Activated gamma-delta T cell treated with anti-CD3 and anti-CD28 coated beads, Interleukin-2, amount 50 U/mL, for 16 hours (primary cell): ENCODE measurements at places on chromosomes 13 and 19.

- no peak for DNase-seq
Observed at GRCh38 chr13:22665506-22665905, 515.3 kb upstream of the SGCG start.

GRCh38 chr19:5392486-5392885, 51.9 kb upstream of the PTPRS start:
- no peak for DNase-seq

- no peak for DNase-seq
Observed at GRCh38 chr13:71609271-71609670, 257.7 kb downstream of the DACH1 start.

- DNase-seq: no peak
Observed at GRCh38 chr19:7682175-7682855, 1.7 kb downstream of the TRAPPC5 start.

DNA sequence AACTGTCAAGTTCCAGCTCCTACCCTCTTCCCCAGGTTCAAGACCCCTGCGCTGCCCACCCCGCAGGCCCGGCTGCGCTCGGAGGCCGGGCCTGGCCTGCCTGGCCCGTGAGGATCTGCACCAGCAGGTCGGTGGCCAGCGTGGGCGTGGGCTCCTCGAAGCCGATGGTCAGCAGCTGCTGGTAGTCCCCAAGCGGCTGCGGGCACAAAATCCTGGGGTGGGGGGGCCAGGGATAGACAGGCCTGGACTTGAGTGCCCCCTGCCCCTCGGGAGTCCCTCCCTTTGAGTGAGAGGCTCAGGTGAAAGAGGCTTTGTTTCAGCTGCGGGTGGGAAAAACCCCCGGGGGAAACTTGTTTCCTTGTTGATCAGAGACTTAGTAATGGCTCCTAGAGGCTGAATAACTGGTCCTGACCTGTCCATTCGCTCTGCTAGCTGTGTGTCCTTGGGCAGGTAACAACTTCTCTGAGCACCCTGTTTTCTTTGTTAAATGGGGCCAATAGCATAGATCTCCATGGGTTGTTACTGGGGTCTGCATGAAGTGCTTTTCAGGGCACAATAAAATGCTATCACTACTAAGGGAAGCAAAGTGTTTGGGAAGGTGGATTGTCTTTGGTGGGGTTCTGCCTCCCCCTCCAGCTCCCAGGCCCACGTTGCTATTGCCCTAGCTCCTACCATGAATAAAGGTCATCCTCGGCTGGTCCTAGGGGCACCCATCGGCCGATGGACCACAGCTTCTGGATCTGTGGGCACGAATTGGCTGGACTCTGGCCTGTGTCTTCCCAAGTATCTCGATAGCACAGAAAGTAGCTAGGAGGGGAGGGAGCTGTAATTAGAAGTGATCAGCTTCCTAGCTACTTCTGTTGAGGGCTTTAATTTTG, 3.5 kb downstream of the C19orf67 start:
- DNase-seq: no peak

- DNase-seq: no peak
Observed at GRCh38 chr13:99610702-99611289, 109.5 kb downstream of the TM9SF2 start.

DNA sequence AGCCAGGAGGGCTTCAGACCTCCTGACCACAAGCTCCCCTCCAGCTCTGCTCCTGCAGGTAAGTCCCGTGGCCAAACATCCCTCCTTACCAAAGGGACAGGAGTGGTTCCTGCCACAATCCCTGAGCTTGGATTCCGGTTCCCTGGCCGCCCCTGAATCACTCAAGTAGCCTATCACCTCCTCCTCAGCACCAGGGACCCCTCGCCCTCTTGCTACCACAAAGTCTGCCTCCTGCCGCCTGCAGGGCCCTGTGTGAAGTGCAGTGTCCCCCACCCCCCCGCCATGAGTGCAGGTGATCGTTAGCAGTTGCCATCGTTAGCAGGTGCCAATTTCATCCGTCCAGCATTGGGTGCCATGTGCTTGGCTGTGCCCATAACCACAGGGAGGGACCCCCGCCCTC, 40.8 kb upstream of the RANBP3 start:
- DNase-seq: no peak

- DNase-seq: no peak
Observed at GRCh38 chr13:96650301-96650886, 343.9 kb downstream of the OXGR1 start.

GRCh38 chr19:40786060-40787037, 8.3 kb downstream of the RAB4B start:
- DNase-seq: no peak

DNA sequence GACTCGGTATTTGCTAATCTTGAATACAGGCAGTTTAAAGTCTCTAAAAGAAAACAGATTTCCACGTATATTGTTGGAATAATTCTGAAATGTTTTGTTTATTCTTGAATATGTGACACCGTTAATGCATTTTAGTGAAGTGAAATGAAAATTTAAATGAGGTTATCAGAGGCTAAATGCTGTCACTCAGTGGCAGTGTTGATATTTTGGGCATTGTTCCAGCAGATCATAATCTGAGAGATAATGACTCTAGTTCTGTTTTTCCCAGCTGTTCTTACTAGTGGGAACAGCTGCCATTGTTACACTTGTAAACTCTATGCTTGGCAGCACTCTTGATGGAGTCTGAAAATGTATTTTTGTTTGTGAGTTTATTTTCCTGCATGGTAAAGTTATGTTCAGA, 365.6 kb upstream of the SLC10A2 start:
- no peak for DNase-seq

DNA sequence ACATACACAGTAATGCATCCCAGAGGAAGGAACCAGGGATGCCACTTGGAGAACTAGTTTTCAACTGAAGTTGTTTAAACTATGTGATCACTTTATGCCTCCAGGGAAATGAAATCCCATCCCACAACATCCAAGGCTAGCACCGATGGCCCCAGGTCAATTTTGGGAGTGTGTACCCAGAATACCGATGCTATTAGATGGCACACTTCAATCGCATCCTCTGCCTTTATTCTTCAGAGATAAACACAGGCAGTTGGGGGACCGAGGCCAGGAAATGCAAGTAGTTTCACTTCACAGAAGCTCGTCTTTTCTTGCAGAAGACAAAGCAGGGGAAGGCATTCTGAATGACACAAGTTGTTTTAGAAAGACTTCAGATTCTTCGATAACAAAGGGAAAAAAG, 13.8 kb downstream of the STK24 start:
- no peak for DNase-seq

- no peak for DNase-seq
Observed at GRCh38 chr13:76715075-76715474, 171.1 kb downstream of the KCTD12 start.

DNA sequence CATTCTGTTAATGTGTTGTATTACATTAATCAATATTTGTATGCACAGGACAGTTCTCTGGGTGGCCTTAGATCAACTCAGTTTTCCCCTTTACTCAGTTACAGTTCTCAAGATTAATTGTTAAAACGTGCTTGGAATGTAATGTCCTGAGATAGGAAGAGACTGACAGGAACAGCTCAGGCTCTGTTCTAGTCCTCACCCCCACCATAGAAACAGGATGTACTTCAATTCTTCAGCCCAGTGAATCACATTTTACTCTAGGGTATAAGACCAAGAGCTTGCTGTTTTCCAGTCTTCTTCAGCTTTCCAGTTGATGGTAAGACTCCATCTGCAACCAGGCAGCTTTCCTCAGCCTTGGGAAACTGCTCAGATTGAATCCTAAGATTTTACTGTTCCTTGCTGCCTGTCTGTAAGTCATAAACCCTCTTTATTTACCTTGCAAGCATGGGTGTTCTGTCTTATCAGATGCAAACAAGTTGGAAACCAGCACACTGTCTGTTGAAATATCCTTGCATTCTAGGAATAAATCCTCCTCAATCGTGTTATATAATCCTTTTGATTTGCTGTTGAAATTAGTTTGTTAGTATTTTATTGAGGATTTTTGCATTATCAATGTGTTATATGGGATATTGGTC, 836.9 kb upstream of the PCDH9 start:
- DNase-seq: no peak

DNA sequence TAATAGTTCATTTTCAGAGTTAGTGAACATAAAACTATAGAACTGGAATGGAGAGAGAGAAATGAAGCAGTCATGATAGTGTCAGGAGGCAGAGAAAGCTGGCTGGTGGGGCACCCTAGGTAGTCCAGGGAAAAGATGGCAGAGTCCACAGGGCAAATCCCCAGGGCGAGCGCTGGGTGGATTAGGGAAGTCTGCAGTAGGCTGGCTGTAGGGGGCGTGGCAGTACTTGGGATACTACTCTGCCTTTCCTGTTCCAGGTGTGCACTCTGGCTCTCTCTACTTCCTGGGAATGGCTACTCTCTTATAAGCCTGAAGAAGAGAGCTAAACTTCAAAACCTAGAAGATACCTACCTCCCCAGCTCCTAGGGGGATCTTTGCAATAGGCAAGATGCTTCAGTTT, 232.9 kb upstream of the SLC10A2 start:
- no peak for DNase-seq
